ENCODE measurements at places on chromosomes 16 and 17. TPM values are rescaled to one million over a fixed set of nuclear protein-coding genes. Genes with fewer than 3 reads are reported as not detected.

DNA sequence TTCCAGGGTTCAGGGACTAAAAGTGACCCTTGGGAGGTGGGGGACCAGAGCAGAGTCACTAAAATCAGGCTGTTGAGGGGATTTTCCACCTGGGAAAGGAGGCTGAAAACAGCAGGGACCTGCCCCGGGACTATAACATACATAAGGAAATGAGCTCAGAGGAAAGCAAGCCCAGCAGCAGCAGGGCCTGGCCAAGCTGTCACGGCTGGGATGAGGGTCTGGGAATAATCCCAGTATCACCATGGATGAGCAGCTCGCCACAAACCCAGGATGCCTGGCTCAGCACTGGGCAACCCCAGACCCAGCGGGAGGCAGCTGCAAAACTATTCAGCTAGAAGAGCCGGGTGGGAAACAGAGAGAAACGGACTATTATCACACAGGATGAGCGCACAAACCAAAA is 72.4 kb downstream of the RPH3AL start:
- no peaks in the 10 kb centered on the region for H3K36me3 ChIP-seq
- no peak for DNase-seq
- no peak overlapping the region for H3K4me3 ChIP-seq
- H3K27ac ChIP-seq = no peak overlapping the region
- no peaks in the 10 kb centered on the region for H3K27me3 ChIP-seq

- peaks cover 83% of the 10 kb centered on the region for H3K36me3 ChIP-seq
- no peak overlapping the region for H3K4me3 ChIP-seq
- no peak for DNase-seq
- H3K27ac ChIP-seq = no peak overlapping the region
- peaks cover 30% of the 10 kb centered on the region for H3K4me1 ChIP-seq
Observed at GRCh38 chr17:40174514-40174913, 2.8 kb upstream of the RAPGEFL1 start.

DNA sequence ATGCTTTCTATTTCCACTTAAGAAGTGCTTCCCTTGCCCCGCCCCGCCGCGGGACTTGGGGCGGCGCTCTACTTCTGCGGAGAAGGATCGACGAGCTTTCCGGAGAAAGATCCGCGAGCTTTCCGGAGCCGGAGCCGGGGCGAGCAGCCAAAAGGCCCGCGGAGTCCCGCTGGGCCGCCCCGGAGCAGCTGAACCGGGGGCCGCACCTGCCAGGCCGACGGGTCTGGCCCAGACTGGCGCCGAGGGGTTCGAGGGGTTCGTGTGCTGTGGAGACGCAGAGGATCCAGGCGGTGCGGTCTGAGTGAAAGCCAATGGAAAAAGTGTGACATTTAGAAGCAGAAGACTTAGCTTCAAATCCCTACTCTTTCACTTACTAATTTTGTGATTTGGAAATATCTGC is 50.8 kb downstream of the TBC1D26 start:
- peak overlapping the region; percentile 48 for H3K4me3 ChIP-seq
- H3K36me3 ChIP-seq = peaks cover 10% of the 10 kb centered on the region
- DNase-seq = peak; percentile 4
- no peaks in the 10 kb centered on the region for H3K4me1 ChIP-seq

GRCh38 chr16:27286451-27286850 is 17.9 kb upstream of the NSMCE1 start:
- peak; percentile 57 for DNase-seq
- no peak overlapping the region for H3K27ac ChIP-seq
- H3K36me3 ChIP-seq = peaks cover 4% of the 10 kb centered on the region
- no peak overlapping the region for H3K4me3 ChIP-seq

GRCh38 chr17:57908278-57908677 is 46.9 kb downstream of the CUEDC1 start:
- H3K4me1 ChIP-seq = peaks cover 59% of the 10 kb centered on the region
- no peak overlapping the region for H3K27ac ChIP-seq

- H3K36me3 ChIP-seq = peaks cover 46% of the 10 kb centered on the region
- peak overlapping the region; percentile 19 for H3K4me3 ChIP-seq
- H3K27me3 ChIP-seq = no peaks in the 10 kb centered on the region
- no peak overlapping the region for H3K27ac ChIP-seq
- H3K4me1 ChIP-seq = peaks cover 26% of the 10 kb centered on the region
Observed at GRCh38 chr16:30925632-30925987, 2.2 kb downstream of the FBXL19 start.

DNA sequence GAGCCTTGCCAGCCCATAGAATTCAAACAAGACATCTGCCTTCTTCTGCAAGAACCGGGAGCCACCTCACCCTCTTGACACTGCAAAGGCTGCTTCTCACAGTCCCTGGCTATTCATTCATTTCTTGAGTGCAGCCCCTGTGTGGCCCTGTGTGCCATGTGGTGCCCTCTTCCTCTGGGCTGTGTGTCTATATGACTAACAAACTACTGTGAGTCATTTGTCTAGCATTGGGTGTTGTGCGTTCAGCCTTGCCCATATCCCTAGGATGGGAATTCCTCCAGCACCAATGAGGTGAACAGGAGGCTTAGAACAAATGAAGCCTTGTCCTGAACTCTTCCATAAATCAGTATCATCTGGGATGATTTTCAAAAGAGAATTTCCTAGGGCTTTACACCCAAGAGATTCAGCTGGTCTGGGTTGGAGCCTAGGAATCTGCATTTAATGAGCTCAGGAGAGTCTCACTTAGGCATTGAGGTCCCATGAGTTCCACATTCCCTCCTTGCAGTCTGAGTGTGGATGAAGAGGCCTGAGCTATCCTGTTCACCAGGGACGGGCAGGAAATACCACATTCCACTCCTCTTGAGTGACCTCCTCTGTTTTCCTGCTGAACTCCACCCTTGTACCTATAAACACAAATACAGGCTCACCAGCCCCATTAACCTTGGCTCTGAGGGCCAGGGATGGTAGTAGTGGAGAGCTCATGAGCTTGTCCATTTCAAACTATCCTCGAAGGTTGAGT is 308.7 kb upstream of the N4BP1 start:
- peaks cover 14% of the 10 kb centered on the region for H3K27me3 ChIP-seq
- no peak overlapping the region for H3K27ac ChIP-seq
- no peaks in the 10 kb centered on the region for H3K4me1 ChIP-seq
- DNase-seq = no peak
- H3K4me3 ChIP-seq = no peak overlapping the region
- H3K36me3 ChIP-seq = no peaks in the 10 kb centered on the region

CCL11 gene
- not detected for total RNA-seq

CDRT15L2 gene
- total RNA-seq = not detected

TVP23A gene
- total RNA-seq = not detected

OR3A3 gene
- not detected for total RNA-seq

PYCARD gene
- 24.3 TPM for total RNA-seq

SEPTIN1 gene
- 1.9 TPM for total RNA-seq

TBC1D3 gene
- total RNA-seq = not detected

SDR42E1 gene
- 33.0 TPM for total RNA-seq

STX1B gene
- 1.3 TPM for total RNA-seq
